ENCODE measurements at places on chromosomes 7 and 10.
A peak's percentile ranks its signal among the peaks of the same experiment; 100 is the strongest.

DNA sequence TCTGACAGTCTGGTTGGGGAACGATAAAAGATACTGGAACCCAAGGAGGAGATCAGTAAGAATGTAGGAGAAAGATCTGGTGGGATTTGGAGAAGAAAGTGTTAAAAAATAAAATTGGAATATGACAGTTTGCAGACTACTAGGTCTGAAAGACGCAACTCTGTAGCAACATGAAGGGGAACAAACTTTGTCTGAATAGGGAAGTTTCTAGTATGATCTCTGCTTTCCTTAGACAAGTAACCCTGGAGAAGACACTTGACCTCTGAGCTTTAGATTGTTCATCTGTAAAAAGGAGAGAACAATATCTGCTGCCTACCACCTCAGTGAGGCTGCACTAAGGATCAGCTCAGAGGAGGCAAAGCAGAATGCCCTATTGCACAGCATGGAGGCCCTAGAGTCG lies 3.0 kb upstream of the PRSS1 start:
- no peak for DNase-seq

GRCh38 chr10:123097039-123097438 lies 38.7 kb upstream of the HMX3 start:
- DNase-seq: no peak

DNA sequence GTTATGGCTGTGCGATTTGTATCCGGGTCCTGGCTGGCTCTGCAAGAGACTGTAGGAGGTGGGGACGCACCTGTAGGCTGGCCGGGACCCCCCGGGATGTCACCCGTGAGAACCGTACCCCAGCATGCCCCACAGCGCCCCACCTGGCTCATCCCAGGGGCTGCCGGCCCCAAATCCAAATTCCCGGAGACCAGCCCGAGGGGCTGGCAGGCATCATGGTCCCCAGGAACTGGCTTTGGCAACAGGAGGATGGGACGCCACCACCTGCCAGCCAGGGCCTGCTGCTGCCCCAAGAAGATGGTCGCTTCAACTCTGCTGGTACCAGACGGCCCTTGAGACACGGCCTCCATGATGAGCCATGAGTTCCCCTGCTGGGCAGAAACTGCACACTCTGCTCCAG lies 239.4 kb downstream of the ELFN1 start:
- DNase-seq: no peak

DNA sequence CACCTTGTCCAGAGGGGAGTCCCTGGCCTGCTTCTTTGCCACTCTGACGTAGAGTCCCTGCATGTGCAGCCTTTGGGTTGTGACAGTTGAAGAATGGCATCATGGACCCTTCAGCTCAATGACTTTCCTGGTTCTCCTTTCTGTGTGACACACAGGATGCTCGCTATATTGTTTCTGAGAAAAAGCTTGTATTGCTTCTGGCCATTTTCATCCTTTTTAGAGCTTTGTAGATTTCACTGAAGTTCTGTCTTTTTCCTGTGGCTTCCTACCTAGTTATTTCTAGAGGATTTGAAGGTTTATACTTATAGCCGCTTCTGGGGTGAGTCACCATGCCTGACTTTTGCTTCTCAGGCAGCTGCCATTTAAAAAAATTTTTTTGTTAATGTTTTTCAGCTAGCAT lies 27.0 kb downstream of the SND1 start:
- DNase-seq: no peak

DNA sequence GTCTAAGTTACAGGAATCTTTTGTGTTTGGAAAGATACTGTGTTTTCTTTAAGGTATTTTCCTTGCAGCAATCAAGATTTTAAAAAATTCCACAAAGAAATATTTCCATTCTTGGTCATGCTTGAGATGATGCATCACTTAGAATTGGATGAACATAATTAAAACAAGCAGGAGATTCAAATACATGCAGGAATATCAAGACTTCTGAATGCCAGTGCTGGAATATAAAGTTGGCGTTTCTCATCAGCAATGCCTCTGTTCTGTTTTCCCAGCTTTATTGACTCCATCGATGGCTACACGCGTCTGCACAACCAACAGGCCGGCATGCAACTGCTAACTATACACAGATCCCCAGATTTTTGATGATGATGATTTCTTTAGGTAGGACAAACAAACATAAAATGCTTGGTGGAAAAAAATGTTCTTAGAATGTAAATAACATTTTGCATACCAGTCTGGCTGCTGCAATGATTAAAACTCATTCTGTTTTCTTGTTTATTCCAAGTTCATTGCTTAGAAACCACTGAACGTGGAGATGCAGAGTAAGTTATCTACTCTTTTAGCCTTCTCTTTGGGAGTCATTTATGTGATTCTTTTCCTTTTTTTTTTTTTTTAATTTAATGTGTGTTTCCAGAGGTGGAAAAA lies 91.3 kb upstream of the FAM171A1 start:
- no peak for DNase-seq

GRCh38 chr7:69761290-69761922 lies 163.1 kb downstream of the AUTS2 start:
- DNase-seq: no peak

DNA sequence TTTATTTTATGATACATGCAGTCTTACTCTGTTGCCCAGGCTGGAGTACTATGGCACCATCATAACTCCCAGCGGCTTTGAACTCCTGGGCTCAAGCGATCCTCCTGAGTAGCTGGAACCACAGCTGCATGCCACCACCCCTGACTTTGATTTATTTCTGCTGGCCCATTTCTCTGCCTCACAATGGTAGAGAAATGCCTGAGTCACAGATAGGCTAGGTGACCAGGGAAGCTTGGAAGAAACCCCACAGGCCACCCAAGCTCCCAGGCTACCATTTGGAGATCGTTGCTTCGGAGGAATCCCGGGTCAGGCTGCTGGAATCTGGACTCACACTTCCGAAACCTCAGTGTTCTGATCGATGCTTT lies 17.4 kb upstream of the BAIAP2L1 start:
- no peak for DNase-seq

GRCh38 chr10:75858339-75858738 lies 426.9 kb downstream of the LRMDA start:
- DNase-seq: no peak

- DNase-seq: no peak
Observed at GRCh38 chr7:151125470-151125845, 39.2 kb downstream of the AGAP3 start.

DNA sequence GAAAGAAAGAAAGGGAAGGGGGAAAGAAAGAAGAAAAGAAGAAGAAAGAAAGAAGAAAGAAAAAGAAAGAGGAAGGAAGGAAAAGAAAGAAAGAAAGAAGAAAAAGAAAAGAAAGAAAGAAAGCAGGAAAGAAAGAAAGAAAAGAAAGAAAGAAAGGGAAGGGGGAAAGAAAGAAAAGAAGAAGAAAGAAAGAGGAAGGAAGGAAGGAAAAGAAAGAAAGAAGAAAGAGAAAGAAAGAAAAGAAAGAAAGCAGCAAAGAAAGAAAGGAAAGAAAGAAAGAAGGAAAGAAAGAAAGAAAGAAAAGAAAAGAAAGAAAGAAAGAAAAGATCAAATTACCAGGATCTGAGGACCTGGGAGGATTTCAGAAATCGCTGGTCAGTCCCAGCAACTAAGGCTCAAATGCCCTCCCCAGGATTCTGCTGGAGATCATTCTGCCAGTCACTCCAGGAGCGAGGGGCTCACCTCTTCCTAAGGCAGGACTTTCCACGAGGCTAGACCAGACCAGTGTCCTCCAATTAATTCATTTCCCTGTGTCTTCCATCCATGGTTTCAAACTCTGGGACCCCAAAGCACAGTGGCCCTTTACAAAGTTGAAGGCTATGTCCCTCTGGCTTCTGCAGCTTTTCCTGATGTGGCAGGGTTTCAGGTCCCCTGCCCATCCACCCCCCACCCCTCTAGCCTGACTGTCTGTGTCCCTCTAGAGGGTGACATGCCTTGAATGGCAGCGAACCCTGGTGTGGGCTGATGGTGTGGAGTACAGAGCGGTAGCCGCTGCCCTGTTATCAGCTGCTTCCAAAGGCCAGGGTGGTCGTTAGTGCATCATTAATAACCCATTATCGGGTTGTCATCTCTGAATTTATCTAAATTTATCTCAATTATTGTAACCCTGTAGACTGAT lies 77.9 kb downstream of the PARP12 start:
- no peak for DNase-seq

DNA sequence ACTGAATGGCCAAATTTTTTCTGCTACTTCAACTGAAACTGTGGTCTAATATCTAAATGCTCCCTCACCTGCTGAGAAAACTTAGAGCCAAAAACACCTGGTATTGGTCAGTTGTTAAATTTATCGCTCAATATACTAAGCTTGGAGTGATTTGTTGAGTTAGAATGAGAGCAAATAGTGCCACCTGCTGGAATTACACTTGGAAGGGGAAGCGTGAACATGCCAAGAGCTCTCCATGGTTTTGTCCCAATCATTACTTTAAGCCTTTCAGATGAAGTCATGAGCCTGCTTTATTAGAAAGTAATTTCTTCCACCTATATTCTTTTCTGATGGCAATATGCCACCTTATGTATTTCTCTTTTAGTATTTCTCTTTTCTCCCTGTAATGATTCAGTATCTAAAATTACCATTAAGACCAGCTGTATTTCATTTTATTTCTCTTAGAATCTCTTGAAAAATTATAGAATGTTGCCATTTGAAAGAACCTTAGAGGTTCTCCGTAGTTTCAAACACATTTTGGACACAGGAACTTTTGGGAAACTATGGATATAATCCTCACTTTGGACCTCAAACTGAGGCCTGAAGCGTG lies 447.8 kb upstream of the C7orf33 start:
- DNase-seq: peak; percentile 73

GRCh38 chr7:107847168-107847835 lies 43.7 kb upstream of the DLD start:
- DNase-seq: no peak

DNA sequence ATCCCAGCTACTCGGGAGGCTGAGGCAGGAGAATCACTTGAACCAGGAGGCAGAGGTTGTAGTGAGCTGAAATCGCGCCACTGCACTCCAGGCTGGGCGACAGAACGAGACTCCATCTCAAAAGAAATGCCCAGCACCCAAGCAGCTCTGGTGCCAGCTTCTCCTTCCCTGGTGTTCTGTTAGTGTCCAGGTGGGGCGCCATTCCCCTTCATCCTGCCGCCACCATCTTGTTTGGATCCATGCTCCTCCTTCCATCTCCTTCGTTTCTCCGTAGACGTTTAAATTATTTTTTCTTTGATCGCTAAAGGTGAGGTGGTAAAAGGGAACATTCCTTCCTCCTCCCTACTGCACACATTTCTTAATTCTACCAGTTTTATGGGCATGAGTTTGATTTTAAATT lies 30.3 kb downstream of the PROSER2 start:
- no peak for DNase-seq

DNA sequence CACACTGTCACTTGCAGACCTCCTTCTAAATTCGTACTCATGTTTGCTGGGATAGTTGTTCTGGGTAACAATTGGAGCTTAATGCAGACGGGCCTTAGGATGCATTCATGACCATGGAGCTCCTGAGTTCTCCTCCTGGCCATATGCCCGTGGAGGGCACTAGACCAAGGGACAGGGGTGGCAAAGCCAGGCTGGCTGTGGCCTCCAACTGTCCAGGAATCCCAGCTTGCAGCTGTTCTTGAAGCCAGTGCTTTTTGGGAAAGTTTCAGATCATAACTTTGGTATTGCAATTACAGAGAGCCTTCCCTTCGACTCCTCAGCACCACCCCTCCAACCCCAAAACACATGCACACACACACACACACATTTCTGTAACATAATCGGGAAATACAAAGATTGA lies 30.6 kb downstream of the ANTXRL start:
- DNase-seq: no peak

GRCh38 chr7:96182424-96183158 lies 139.3 kb downstream of the SLC25A13 start:
- no peak for DNase-seq

GRCh38 chr7:133545618-133546017 lies 292.7 kb downstream of the EXOC4 start:
- no peak for DNase-seq

DNA sequence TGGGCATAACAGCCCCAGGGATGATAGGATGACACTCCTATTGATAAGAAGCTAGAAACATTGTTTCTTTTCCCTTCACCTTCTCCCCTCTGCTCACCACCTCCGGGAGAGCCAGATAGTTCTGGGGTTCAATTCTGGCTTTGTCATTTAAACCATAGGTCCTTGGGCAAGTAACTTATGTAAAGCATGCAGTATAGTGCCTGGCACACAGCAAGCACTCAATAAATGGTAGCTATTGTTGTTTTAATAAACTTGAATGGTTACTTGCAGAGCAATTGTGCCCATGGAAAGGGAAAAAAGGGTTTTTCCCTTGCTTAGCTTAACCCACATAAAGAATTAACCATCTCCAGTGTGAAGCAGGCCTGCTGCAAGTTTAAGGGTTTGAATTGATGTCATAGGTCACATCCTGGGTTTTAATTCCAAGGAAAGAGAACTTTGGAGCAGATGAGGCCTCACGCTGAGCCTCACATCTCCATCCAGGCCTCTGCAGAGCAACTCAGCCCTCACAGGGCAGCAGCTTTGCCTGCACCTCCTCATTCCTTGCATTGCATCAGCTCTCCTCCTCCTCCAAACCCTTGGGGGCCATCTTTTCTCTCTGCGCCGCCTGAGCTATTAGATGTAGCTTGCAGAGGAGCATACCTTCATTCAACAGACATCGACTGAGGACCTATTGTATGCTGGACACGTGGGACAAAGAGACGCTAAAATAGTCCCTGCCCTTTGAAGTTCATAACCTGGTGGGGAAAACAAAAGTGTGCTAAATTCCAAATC lies 22.9 kb downstream of the ZNF775 start:
- no peak for DNase-seq

GRCh38 chr10:111716032-111716431 lies 467.5 kb downstream of the GPAM start:
- no peak for DNase-seq

DNA sequence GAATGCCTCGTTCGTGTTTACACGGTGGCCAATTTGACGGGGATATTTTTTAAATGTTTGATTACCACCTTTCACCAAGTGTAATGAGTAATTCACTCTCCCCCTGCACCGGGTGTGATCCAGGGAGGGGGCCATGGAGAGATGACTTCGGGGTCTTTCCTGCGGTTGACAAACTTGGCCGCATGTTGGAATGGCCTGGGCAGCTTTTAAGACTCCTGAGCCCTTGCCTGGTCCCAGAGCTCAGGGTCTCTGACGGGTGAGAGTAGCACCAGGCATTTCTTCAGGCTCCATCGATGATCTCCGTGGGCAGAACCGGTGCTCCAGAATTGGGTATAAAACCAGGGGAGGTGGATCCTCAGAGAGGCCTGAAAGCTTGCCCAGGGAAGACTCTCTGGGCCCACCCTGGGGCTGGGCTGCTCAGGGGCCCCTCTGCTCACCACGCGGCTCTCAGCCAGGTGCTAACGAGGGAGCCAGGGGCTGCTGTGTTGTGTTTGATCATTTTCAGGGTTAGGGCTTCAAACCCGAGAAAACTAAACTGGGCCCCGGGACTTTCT lies 882 bp downstream of the ZNF282 start:
- DNase-seq: peak; percentile 67

GRCh38 chr7:154986200-154986945 lies 16.6 kb downstream of the PAXIP1 start:
- DNase-seq: no peak

GRCh38 chr7:117780832-117781231 lies 92.4 kb downstream of the CTTNBP2 start:
- no peak for DNase-seq

GRCh38 chr10:44035474-44036197 lies 349.3 kb downstream of the CXCL12 start:
- DNase-seq: no peak

- no peak for DNase-seq
Observed at GRCh38 chr7:129855234-129855673, 97.5 kb downstream of the UBE2H start.

- DNase-seq: no peak
Observed at GRCh38 chr10:94013331-94013760, 19.6 kb downstream of the PLCE1 start.

- DNase-seq: no peak
Observed at GRCh38 chr7:25379351-25380300, 151.3 kb upstream of the NPVF start.

- DNase-seq: no peak
Observed at GRCh38 chr7:117071551-117071950, 118.2 kb downstream of the ST7 start.

Data from Karpas-422 (cell line).